ENCODE measurements at places on chromosomes 16 and 17.

GRCh38 chr17:78707923-78708322, 74.2 kb downstream of the CYTH1 start:
- DNase-seq = no peak

GRCh38 chr17:5874486-5874885, 195.7 kb upstream of the WSCD1 start:
- no peak for DNase-seq

DNA sequence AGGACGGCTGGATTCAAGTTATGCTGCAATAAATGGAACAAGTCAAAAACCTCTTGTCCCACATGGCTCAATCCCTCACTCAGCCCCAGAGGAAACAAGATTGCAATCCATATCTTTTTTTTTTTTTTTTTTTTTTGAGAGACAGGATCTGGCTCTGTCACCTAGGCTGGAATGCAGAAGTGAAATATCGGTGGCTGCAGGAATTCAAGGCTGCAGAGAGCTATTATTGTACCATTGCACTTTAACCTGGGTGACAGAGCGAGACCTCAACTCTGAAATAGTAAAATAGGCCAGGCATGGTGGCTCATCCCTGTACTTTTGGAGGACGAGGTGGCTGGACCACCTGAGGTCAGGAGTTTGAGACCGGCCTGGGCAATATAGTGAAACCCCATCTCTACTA, 2.7 kb upstream of the PDE6G start:
- DNase-seq = no peak

DNA sequence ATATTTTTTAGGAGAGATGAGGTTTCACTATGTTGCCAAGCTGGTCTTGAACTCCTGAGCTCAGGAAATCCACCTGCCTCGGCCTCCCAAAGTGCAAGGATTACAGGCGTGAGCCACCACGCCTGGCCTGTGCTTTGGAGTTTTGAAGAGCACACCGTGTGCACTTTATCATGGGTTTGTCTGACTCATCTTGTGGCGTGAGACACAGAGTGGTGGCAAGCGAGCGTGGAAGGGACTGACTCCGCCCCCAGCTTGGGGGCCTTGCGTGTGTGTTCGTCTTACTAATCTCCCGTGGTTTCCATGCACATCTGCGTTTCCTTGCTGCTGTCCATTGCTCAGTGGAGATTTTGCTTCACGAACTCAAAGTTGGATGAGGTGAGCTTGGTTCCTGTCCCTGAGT, 22.9 kb downstream of the CRAMP1 start:
- DNase-seq = no peak

DNA sequence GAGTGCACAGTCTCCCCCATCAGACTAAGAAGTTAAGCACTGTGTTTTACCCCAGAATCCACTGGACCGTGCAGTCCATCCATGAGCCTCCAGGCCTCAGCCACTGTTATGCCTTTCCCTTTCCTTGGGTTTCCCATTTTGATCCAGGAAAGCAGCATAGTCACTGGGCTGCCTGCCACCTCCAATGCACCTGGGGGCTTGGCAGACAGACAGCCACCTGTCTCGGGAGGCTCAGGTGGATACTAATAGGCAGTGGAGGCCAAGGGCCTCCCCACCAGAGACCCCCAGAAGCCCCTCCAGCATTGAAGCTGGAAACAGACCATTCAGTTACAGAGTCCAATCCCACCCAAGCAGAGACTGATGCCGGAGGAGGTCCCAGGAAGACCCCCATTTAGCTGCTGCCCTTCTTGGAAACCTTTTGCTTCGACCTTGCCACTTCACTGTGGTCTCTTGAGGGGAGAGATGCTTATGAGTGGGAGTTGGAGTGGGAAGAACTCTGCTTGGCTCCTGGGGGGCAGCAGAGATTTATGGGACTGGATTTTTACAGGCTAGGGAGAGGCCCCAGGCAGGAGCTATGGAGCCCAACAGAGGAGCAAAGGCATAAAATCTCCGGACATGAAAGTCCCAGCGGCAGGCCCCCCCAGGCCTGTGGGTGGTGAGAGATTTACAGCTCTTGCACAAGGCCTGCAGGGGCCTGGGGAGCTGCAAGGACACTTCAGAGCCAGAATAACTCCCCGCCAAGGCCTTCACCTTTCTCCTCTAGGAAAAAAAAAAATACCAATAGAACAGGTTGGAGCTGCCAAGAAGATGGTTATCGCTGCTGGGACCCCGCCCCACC, 12.2 kb upstream of the SP2 start:
- no peak for DNase-seq

GRCh38 chr17:27555339-27555738, 75.6 kb upstream of the LGALS9 start:
- no peak for DNase-seq

DNA sequence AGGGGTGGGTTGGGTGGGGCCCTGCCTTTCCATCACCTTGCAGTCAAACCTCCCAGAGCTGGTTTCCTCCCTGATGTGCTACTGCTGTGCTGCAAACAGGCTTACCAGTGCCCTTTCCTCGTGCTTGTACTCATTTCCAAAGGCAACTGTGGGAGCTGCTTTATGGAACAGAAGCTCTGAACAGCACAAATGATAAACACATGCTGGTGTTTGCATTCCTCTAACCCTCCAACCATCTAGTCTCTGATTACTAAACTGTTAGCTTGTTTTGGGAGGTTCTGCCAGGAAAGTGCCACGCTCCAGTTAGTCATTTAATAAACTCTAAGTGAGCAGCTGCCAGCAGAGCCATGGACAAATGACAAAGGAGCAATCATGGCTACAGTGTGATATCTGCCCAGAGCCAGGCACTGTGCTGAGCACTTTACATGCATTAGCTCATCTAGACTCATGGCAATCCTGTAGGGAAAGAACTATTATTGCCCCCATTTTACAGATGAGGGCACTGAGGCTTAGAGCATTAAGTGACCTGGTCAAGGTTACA, 110.4 kb downstream of the VAT1L start:
- no peak for DNase-seq

DNA sequence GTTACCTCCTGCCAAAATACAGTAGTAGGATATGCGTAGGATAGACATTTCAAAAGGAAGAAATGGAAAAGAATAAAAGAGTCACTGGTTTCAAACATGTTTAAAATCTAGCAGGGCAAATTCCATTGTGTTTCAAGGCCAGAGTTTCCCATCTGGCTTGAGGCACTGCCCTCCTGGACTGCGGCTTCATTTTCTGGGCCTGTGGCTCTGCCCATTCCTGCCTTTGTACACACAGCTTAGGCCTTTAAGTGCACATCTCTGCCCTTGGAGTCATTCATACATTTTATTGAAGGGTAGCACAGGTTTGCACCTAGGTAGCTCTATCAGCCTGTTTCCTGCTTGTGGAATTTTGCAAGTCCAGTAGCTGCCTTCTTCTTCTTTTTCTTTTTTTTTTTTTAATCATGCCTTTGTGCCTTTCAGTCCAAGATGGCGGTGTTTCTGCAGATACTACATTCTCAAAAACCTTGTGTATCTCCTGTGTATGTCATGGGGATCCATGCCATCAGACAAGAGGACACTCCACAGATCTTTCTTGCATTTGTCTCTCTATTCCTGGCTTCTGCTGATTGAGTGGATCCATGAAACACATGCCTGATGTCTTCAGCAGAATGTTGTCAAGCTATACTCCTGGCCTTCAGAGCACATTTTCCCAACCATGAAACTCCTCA, 282.9 kb downstream of the BCAS3 start:
- no peak for DNase-seq

DNA sequence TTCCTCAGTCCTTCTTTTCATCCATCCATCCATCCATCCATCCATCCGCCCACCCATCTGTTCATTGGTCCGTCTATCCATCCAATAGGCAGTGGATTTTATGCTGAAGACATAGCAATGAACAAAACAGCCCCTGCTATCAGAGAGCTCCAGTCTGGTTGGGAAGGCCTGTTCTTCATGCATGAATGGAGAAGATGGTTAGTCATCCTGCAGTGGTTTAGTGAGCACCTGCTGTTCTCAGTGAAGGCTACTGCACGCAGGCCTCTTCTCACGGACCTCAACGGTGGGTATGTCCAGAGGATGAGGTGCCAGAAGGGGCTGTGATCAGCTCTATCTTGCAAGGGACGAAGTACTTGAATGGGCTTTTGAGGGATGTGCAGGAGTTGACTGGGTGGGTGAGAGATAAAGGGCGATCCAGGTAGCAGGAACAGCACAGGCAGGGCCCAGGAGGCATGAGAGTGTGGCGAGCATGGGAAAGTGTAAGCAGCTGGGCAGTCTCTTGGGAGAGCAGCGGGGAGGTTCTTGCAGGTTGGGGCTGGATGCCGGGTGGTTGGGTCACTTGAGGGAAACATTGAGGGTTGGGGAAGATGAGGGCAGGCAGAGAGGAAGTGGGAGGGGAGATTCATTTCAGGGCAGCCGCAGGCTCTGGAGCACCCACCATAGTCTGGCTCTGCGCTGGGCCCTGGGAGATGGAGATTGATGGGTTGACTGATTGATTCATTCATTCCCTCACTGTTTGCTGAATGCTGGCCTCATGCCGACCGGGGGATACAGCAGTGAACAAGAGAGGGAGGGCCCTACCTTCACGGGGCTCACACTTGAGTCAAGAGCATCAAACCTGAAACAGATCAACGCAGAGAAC, 115.0 kb upstream of the CIBAR2 start:
- no peak for DNase-seq

DNA sequence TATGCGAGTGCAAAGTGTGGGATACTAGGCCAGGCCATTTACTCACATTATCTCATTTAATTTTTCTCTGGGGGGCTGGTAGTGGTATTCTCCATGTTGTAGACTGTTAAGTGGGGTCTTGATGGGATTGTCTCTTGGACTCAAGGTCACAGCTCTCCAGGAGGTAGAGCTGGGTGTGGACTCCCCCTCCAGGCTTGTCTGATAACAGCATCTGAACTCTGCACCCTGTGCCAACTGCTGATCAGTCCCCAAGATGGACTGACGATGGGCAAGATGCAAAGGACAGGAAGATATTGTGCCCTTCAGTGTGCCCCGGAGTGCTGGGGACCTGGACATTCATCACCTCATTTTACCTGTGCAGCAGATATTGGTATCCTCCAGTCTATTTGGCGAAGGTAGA, 147.8 kb downstream of the MSI2 start:
- DNase-seq = no peak

GRCh38 chr17:43200127-43200526, 11.5 kb upstream of the TMEM106A start:
- no peak for DNase-seq

GRCh38 chr16:8168016-8168415, 422.3 kb downstream of the TMEM114 start:
- DNase-seq = no peak

All from vagina (tissue), 2 donors.